Smooth muscle cell of the coronary artery (primary cell): ENCODE measurements at places on chromosomes 12 and 14. TPM values are rescaled to one million over a fixed set of nuclear protein-coding genes. Genes with fewer than 3 reads are reported as not detected.

GON7 gene
- total RNA-seq, result 11.6 and 11.7 TPM in 2 replicates

SLC5A8 gene
- total RNA-seq, result not detected in 2 replicates

HELB gene
- 2.9 TPM in 2 replicates for total RNA-seq

ERP27 gene
- total RNA-seq, result 0.23 TPM in 1 of 2 replicates, not detected in the other

VWF gene
- total RNA-seq, result 0.75 and 5.5 TPM in 2 replicates

ART4 gene
- total RNA-seq, result 0.82 and 33.4 TPM in 2 replicates

RHEBL1 gene
- total RNA-seq, result 0.59 and 0.60 TPM in 2 replicates

ZFP36L1 gene
- total RNA-seq, result 8.9 and 27.1 TPM in 2 replicates

CEP128 gene
- total RNA-seq, result 1.6 and 2.2 TPM in 2 replicates

RPGRIP1 gene
- total RNA-seq, result under 0.01 TPM in 1 of 2 replicates, not detected in the other

SCN8A gene
- total RNA-seq, result 0.23 and 27.5 TPM in 2 replicates

LRFN5 gene
- total RNA-seq, result 0.30 and 0.70 TPM in 2 replicates

CACNA1C gene
- total RNA-seq, result 1.7 and 7.4 TPM in 2 replicates
